ENCODE measurements at places on chromosomes 1 and 21.
A peak's percentile ranks its signal among the peaks of the same experiment; 100 is the strongest.

- DNase-seq: no peak
- H3K4me3 ChIP-seq: no peak overlapping the region
- H3K27me3 ChIP-seq: peaks cover 40% of the 10 kb centered on the region
- H3K4me1 ChIP-seq: peaks cover 4% of the 10 kb centered on the region
These were observed 78.0 kb downstream of the PDE9A start for GRCh38 chr21:42731264-42732032.

- H3K4me3 ChIP-seq: no peak overlapping the region
- H3K27ac ChIP-seq: no peak overlapping the region
- no peaks in the 10 kb centered on the region for H3K4me1 ChIP-seq
These were observed 460.1 kb upstream of the NCAM2 start for GRCh38 chr21:20538039-20538658.

DNA sequence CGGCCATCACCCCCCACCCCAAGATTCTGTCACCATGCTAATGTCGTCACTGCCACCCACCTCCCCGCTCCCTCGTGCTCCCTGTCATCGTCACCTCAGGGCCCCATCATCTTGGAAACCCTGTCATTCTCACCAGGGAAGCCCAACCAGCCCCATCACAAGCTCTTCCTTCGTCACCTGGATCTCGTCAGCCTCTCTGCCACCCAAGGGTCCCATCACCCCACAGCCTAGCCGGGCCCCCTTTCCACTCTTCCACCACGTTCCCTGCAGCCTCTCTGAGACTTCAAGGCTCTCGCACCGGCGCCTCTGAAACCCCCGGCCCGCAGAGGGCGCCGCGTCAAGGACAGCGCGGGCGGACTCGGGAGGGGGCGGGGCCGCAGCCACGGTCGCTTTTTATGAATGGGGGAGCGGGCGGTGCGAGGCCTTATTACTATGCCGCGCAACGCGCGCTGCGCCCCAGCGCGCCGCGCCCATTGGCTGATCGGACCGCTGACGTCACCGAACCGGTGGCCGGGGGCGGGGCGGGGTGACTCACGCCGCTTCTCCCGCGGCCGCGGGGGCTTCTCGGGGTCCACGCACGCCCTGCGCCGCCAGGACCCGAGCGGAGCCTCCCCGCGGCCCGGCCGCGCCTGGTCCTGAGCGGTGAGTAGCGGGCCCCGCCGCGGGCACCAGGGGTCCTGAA lies at the start of gene GPR3:
GPR3 (plus strand) TSS at position 527 of the 682 bp plus-strand sequence. CDS start 1,177 bp downstream, outside the sequence.
- H3K4me1 ChIP-seq: peaks cover 13% of the 10 kb centered on the region
- peak; percentile 92 for DNase-seq
- no peaks in the 10 kb centered on the region for H3K36me3 ChIP-seq

DNA sequence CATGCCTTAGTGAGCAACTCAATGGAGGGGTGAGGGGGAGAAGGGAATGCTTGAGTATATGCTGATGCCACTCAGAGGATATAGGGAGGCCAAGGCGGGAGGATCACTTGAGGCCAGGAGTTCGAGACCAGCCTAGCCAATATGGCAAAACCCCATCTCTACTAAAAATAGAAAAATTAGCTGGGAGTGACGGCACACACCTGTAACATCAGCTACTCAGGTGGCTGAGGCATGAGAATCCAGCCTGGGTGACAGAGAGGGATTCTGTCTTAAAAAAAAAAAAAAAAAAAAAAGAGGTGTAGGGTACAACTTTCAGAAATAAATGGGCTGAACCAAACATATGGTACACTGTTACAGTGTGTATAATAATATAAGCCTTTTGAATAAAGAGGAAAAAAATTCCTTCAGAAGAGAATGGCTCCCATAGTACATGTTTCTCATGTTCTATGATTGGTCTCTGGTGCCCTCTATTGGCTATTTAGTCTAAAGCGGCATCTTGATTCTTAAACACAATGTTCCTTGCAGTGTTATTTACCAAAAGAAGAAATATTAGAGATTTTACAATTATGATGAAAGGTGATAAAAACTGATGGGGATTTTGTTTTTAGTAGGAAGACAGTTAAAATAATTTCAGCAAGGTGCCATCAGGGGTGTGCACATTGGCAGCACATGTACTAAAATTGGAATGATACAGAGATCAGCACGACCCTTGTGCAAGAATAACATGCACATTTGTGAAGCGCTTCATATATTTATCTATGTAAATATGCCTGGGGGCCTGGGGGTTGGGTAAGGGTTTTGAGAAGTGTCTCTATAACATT lies 109.8 kb downstream of the PATJ start:
- no peak overlapping the region for H3K4me3 ChIP-seq
- H3K27me3 ChIP-seq: no peaks in the 10 kb centered on the region
- no peak for DNase-seq
- H3K4me1 ChIP-seq: peaks cover 30% of the 10 kb centered on the region
- no peaks in the 10 kb centered on the region for H3K36me3 ChIP-seq
- H3K27ac ChIP-seq: no peak overlapping the region
